ENCODE measurements at places on chromosomes 2 and 18. TPM values are rescaled to one million over a fixed set of nuclear protein-coding genes. Genes with fewer than 3 reads are reported as not detected.

The AQP12B gene
- total RNA-seq, result not detected

The BARD1 gene
- total RNA-seq, result 14.1 TPM

The ANKRD29 gene
- 2.0 TPM for total RNA-seq

The SCTR gene
- total RNA-seq, result not detected

The SYT4 gene
- not detected for total RNA-seq

The CROCC2 gene
- not detected for total RNA-seq

The UXS1 gene
- total RNA-seq, result 28.4 TPM

Measured in dermis microvascular lymphatic vessel endothelial cell (primary cell).